RCC 7860 (cell line): ENCODE measurements at places on chromosomes 4 and X.

- no peak for DNase-seq
Observed at GRCh38 chr4:82758701-82759685, 39.6 kb downstream of the SCD5 start.

DNA sequence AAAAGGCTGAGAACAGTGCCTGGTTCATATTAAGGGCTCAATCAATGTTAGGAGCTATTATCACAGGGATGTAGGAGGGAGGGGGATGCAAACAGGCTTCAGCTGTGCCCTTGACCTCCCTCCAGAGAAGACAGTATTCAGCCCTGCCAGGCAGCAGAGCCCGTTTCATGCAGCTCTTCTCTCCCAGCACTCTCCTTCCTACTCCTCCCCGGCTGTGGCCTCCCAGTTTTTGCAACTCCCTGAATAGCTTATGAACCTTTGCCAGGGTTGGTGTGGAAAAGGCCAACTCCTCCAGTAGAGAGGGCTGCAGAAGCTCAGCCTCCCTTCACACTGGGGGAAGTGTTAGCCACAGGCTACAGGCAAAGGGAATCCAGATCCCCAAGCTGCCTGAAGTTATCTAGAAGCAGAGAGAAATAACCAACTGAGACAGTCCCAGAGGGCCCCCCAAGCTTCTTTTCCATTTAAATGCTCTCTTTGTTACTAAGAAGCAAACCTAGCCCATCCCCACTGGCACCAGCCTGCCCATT, 31.7 kb upstream of the APLN start:
- DNase-seq: no peak

GRCh38 chrX:109871121-109871888, 131.6 kb upstream of the TMEM164 start:
- no peak for DNase-seq

DNA sequence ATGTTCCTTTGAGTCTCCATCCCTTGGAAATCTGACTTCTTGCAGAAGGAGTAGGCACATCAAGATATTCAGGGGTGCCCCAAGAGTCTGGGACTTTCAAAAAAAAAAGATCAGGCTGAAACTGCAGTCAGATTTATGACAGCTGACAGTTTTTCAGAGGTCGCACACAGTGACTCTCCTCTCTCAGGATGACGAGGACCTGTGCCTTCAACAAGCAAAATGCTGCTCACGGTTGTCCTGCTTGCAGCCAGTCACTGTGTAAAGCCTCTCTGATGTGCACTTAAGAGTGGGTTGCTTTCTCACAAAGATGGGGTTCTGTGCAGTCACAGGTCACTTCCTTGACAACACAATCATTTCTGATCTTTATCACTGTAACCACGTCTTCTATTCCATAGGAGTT, 178.2 kb downstream of the PTTG2 start:
- no peak for DNase-seq

DNA sequence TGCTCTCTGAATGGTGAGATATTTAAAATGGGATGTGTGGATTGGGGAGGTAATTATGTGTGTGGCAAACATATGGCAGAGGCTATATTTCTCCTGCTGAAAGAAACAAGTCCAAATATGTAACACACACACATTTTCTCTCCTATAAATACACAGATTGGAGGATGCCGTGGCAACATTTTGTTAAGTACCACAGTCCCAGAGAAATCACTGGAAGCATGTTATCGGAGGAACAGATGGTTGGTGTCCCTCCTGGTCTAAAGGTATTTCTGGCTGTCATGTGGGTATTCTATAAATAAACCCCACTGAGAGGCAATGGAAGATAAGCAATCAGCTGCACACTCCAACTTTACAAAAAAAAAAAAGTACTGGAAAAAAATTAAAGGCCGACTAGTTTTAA, 528.3 kb upstream of the BOD1L1 start:
- no peak for DNase-seq

- no peak for DNase-seq
Observed at GRCh38 chrX:116285501-116285900, 115.0 kb downstream of the AGTR2 start.

DNA sequence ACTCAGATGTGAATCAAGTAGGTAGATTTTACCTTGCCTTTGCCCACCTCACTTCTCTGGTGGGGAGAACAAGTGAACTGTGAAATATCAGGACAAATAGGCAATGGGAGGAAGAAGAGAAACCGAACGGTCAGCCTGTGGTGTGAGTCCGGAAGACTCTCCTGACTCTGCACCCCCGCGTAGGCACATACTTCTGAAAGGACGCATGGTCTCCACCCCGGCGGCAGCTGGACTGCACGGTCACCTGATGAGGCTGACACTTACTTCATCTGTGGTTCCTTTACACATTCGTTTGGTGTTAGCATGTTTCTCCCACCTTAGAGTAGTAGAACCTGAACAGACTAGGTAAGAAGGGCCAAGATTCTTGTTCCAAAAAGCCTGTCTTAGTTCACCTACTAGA, 58.4 kb downstream of the NELFA start:
- no peak for DNase-seq
